ENCODE measurements at places on chromosomes 16 and 17.
A peak's percentile ranks its signal among the peaks of the same experiment; 100 is the strongest.

DNA sequence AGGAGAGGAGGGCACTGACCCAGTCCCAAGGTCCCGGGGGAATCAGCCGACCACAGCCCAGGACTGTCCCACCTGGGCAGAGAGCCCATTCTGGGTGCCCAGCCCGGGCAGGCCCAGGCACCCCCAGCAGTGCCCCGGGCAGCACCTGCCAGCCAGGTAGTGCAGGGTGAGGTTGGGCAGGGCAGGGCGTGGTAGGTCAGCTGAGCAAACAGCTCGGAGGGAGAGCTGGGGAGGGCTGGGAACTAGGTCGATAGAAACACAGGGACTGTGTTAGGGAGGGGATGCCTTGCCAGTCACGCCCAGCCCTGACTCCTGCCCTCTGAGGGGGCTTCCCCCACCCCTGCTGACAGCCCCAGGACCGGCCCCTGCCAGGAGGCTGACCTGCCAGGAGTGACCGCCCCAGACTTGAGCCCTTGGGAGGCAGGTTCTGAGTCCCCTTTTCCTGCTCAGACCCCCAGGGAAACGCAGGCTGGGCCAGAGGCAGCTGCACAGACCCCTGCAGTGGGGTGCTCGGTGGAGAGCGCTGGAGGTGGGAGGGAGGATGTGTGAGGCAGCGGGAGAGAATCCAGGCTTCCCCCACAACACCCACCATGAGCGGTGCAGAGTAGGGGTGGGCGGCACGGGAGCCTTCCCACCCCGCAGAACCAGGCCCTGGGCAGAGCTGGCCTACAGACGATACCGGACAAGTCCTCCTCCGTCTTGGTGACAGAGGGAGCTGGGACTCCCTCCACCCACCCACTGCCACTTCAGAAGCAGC is 4.7 kb downstream of the HS3ST6 start:
- no peak for DNase-seq

DNA sequence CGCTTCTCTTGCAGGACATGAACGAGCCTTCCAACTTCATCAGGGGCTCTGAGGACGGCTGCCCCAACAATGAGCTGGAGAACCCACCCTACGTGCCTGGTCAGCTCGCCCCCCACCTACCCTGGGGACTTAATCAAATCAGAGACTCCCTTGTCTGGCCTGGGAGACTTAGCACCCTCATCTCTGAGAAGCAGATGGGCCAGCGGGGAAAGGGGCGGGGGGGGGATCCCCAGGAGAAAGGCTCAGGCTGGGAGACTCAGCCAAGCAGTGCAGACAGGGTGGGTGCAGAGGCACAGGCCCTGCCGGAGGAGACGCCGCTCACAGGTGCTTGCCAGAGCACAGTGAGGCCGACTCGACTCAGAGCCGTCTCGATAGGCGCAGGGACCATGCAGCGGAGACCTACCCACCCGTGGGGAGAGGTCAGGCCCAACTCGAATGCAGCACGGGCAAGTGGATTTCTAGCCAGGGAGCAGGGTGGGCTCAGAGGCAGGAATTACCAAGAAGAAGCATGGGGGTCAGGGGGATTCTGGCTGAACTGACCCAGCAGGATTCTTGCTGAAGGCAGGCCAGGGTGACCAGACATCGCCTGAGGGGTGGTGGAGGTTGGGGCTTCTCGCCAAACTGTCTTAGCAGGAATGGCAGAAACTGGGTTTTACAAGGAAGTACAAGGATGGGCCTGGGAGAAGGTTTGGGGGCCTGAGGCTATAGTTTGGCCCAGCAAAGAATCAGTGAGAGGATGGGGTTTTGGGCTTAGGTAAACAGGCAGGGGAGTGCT is 9.7 kb downstream of the GAA start:
- no peak for DNase-seq

GRCh38 chr16:85068746-85069145 is 41.2 kb downstream of the KIAA0513 start:
- no peak for DNase-seq

GRCh38 chr16:79069121-79069520 is 531.4 kb downstream of the MAF start:
- no peak for DNase-seq

GRCh38 chr16:14446796-14447195 is 183.3 kb downstream of the PARN start:
- no peak for DNase-seq

DNA sequence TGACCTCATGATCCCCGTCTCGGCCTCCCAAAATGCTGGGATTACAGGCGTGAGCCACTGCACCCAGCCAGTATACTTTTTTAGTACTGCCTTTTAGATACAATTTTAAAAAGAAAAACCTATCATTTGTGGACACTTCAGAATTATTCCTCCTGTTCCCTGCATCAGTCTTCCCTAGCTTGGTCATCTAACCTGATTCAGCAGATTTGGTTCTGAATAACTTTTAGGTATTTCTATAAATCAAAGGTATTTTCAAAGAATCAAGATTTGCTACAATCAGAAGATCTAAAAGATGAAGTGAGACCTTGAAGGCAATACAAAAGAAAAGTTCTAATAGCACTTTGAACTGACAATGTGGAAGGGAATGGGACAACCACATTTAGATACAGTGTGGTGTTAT is 30.0 kb downstream of the MBTD1 start:
- no peak for DNase-seq

DNA sequence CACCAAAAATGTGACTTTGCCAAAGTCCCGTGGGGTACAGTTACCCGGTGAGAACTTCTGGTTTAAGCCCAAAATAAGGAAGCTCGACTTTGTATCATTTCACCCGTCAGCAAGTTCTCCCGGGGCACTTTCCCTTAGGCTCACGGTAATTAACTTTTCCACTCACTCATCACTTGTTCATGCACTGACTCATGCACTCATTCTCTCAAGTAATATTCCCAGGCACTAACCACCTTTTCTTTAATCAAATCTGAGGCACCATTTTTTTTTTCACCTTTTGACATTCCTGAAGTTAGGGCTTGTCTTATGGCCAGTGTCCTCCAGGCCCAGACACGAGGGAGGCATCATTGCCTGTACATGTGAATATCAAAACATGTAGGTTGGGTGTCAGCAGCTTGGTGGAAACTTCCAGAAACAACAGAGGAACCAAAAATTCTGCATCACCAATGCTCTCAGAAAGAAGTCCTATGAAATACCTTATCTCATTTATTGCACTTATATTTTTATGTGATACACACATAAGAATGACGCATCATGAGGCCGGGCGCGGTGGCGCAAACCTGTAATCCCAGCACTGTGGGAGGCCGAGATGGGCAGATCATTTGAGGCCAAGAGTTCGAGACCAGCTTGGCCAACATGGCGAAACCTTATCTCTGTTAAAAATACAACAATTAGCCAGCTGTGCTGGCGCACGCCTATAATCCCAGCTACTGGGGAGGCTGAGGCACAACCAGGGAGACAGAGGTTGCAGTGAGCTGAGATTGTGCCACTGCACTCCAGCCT is 36.1 kb upstream of the ATP2C2 start:
- DNase-seq, result no peak

DNA sequence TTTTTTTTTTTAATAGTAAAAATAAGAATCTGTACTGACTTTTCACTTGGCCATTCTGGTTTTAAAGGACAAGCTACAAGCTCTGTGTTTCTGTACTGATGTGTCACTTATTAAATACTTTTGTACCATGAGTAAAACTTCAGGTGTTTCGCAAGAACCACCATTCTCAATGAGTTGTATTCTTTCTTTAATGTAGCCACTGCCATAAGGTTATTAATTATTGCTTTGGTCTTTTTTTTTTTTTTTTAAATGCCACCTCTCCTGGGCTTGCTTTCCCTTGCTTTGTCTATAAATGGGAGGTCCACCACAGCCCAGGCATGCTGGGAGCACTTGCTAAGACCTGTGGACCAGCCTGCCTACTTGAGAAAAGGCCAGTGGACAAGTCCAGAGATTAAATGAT is 8.4 kb downstream of the ARL2BP start:
- no peak for DNase-seq

- no peak for DNase-seq
Observed at GRCh38 chr16:50335196-50335958, 33.4 kb downstream of the BRD7 start.

DNA sequence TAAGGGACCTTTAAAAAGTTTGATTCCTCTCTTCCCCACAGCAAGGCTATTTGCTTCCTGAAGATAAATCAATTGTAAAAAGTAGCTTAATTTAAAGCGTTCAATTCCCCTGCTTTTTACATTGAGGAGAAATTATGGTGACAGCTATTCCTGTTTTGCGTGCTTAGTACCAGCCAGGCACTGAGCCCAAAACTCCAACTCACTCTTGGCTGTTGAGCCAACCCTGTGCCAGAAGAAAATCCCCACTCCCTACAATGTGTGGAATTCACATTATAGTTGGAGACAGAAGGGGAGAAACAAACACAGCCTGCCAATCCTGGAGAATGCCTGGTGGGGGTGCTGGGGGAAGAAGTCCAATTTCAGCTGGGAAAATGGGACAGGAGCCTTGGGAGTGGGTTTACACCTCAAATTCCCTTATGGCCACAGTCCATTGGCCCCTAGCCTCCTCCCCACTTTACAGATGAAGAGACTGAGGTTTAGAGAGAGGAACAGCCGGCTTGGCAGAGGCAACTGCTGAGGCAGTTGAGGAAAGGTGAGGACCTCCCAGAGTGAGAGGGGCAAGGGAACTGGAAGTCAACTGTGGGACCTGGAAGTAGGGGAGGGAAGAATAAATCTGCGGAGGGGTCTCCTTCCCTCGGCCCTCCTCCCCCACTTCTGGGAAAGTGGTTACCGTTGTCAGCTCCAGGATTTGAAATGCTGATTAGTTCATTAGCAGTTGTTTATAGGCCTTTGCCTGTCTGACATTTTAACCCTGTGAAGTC is 26.1 kb downstream of the CDH1 start:
- no peak for DNase-seq

DNA sequence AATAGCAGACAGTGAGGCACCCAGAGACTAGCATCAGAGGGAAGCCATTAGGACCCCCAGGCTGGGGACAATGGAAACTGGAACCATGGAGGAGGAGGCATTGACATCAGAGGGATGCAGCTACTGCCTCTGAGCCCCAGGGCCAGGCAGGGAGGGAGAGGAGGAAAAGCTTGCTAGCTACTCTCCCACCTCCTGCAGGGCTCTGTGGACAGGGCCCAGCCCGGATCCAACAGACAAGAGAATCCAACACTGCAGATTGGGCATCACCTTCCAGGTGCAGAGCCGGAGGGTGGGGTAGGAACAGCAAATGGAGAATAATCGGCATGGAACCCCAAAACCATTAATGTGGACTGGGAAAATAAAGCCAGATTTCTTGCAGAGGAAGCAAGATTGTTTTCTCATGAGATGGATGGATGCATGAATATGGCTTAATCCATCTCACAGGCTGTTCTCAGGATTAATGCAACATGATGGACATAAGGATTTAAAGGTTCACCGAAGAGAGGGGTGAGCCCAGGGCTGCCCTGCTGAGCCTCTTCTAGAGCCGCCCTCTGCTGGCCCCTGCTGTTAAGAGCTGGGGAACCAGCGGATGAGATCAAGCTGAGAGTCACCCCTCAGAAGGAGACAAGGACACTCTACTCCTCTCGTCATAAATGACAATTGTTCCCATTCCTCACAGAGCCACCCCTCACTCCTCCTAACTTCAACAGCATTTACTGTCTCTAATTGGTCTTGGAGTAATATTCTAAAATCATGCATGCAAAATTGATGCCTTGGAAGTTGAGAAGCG is 48.8 kb downstream of the DNAH3 start:
- DNase-seq, result no peak

DNA sequence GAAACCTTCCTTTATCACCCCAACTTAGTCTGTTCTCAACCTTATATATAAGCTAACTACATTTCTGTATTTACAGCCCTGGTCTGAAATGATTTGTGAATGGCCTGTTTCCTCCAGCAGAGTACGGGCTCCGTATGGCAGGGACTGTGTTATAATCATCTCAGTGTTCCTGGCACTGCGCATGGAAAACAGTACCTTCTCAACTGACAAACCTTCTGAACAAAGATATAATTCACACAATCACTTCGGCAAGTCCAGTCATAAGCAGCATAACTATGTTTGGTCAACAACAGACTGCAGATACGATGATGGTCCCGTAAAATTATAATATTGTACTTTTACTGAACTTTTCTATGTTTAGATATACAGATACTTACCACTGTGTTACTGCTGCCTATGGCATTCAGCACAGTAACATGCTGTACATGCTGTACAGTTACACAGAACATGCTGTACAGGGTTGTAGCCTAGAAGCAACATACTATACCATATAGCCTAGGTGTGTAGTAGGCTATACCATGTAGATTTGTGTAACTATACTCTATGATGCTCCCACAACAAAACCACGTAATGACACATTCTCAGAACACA is 30.0 kb downstream of the ANKFY1 start:
- DNase-seq, result no peak

DNA sequence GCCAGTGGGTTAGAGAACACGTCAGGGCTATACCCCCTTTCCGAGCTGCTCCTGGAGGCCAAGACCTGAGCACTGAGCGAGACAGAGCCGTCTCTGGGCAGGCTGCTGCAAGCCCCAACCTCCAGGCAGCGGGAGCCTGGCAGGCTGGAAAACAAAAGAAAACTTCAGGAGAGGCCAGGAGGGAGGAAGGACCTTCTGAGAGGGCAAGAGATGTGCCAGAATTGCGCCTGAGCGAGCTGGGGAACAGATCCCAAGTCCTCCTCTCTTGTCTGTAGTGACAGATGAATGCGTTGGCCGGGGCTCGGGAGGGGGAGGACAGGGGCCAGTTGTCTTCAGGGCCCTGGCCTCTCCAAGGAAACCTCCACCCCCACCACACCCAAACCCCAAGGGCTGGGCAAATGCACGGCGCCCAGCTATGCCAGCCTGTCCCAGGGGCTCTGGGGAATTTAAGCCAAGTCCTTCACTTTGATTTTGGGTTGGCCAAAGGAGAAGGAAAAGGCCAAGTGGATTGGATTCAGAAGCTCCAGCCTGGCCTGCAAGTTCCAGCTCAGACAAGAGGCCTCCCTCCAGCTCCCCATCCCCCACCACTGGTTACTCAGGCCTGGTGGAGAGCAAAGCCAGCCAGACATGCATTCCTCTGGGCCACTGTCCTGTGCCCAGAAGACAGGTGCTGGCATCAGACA is 18.1 kb downstream of the SDK2 start:
- DNase-seq, result no peak

DNA sequence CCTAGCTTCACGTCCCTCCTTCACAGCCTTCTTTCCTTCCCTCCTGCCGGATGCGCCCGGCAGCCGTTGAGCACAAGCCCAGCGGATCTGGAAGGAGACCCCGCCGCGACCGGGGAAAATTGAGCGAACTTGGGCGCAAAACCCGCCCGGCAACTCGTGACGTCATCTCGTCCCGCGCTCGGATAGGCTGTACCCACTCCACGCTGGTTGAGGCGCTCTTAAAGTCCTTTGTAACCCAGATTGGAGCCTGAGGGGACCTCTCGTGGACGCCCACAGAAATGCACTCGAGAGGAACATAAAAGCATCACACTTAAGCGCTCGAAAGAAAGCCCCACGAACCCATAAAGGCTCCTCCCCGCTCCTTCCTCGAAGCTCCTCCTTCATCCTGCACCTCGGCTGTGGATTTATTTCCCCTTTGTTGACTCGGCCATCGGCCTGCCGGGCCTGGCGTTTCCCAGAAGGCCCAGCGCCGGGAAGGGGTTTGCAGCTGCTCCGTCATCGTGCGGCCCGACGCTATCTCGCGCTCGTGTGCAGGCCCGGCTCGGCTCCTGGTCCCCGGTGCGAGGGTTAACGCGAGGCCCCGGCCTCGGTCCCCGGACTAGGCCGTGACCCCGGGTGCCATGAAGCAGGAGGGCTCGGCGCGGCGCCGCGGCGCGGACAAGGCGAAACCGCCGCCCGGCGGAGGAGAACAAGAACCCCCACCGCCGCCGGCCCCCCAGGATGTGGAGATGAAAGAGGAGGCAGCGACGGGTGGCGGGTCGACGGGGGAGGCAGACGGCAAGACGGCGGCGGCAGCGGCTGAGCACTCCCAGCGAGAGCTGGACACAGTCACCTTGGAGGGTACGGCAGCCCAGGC is at the start of gene PSMD3:
Gene PSMD3 (plus strand): TSS at position 457 of the 856 bp plus-strand sequence. CDS start 164 bp downstream, at position 621.
- DNase-seq, result peak; percentile 95

Measured in activated CD4-positive, CD25-positive, alpha-beta regulatory T cell treated with anti-CD3 and anti-CD28 coated beads, Interleukin-2, amount 50 U/mL, for 16 hours (primary cell).